ENCODE measurements at places on chromosomes 2 and 18.

DNA sequence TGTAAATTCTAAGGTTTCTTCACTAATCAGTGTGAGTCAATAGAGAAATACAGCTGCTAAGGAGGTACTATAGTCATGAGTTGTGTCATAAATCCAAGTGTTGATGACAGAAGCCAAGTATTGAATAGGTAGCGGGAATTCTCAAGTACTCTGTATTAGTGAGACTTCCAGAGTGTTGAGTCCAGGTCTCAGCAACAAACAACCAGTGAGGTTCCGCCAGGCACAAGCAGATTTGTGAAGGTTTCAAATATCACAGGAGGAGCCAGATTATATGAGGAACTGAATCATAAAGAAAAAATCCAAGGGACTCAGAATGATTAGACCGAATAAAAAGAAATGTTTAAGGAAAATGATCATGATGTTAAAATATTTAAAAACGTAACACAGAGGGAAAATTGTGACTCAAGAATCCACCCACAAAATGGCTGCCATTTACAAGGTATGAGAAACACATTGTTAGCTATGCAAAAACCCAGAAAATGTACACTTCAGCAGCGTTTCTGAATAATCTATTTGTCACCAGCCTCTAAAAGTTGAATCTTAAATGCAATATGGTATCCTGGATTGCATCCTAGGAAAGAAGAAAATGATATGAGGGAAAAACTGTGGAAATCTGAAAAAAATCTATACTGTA, 27.3 kb upstream of the EVA1A start:
- no peak for DNase-seq

DNA sequence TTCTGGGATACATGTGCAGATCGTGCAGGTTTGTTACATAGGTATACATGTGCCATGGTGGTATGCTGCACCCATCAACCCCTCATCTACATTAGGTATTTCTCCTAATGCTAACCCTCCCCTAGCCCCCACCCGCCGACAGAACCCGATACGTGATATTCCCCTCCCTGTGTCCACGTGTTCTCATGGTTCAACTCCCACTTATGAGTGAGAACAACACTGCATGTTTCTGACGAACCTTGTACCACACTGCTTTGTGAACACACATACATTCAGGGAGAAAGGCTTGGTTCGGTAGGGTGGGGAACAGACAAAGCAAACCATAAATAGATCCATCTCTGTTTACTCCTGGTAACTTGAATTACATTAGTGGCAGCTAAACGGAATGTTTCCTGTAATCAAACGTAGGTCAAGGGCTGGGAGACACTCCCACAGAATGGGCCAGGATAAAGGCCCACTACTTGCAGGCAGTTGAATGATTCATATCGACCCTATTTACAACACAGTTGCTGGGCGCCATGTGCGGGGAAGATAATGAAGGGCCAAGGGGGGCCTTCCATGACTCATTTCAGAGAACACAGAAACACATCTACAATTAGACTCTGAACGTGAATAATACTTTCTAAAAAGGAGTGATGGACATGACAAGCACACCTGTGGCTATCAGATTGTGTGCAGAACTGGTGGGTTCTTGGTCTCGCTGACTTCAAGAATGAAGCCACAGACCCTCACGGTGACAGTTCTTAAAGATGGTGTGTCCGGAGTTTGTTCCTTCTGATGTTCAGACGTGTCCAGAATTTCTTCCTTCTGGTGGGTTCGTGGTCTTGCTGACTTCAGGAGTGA, 56.8 kb upstream of the KIDINS220 start:
- no peak for DNase-seq

- no peak for DNase-seq
Observed at GRCh38 chr18:76464281-76465259, 30.5 kb downstream of the ZNF516 start.

DNA sequence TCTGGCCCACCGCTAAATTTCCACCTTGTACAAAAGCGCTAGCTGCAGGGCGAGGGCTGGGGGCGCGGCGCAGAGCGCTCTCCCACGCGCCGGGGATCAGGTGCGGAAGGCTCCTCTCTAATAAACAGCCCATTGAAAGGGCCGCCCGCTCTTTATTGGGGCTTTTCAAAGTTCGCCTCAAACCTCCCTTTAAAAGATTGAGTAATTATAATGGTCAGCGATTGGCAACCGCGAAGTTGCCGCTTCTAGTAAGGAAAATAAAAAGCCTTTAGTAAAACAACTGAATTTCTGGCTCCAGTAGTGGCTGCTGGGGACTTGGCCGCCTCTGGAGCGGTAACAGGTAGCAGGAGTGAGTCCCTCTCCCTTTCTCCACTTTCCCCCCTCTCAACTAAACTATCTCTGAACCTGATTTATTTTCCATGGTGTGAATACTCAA, 755 bp downstream of the NEUROD1 start:
- DNase-seq, result no peak

GRCh38 chr2:169573974-169574299, 272 bp upstream of the FASTKD1 start:
- DNase-seq, result no peak

DNA sequence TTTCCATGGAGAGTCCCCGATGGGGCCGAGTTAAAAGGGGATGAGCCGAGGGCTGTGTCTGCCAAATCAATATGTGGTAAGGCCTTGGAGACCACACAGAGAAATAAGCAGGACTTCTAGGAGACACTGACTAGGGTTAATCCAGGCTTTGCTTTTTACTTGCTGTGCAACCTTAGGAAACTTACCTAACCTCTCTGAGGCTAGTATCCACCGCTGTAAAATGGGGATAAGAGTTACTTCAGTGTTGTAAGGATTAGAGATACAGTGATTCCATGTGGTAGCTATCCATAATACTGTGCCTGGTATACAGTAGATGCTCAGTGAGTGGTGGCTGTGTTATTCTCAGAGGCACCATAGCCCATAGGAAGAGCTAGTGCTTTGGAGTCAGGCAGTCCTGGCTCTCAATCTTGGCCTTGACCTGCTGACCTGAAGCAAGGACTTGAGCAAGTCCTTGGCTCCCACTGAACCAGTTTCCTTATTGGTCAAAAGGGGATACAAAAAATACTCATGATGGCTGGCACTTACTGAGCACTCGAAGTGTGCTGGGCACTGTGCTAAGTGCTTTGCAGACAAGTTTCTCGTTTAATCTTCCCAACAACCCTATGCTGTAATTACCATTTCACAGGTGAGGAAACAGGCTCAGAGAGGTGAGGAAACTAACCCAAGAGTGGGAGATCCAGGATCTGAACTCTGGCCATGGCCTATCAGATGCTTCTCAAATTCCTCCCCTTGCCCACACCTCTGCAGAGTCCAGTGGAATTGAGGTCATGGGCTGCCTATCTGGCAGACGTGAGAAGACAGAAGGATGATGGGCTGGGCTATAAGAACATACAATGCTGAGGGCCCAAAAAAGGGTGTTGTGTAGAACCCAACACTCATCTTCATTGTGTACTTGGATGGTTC, 12.0 kb upstream of the DES start:
- no peak for DNase-seq

DNA sequence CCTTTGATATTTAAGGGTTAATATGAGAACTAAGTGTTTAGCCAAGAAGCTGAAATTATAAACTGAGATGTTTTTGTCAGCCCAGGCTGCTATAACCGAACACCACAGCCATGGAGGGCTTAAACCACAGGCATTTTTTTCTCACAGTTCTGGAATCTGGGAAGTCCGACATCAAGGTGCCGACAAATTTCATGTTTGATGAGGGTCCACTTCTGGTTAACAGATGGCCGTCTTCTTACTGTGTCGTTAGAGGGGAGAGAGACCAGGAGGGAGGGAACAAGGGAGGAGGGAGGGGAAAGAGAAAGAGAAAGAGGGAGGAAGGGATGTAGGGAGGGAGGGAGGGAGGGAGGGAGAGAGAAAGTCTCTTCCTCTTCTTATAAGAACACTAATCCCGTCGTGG, 6.5 kb upstream of the CNDP2 start:
- no peak for DNase-seq

DNA sequence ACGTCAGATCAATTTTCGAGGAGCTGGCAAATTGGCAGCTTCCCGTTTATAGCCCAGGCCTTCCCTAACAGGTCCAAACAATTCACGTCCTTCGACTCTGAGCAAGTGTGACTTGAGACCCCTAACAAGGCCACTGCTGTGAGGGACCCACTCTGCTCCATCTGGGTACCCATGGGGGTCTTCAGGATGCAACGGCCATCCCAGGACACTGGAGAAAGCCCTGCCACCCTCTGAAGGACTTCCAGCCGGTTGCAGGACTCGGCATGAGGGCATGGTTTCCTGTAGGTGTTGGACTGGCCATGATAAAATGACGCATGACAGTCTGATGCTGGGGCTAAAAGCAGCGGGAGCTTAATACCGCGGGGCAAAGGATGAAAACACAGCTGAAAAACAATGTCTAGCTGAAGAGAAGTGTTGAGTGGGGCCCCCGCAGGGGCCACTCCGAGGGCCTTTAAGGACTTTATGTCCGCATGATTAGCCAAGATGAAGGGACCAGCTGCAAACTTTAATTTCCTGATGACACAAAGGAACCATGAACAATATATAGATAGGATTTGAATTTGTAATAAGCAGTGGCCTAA, 113.3 kb upstream of the ZNF521 start:
- DNase-seq, result no peak

DNA sequence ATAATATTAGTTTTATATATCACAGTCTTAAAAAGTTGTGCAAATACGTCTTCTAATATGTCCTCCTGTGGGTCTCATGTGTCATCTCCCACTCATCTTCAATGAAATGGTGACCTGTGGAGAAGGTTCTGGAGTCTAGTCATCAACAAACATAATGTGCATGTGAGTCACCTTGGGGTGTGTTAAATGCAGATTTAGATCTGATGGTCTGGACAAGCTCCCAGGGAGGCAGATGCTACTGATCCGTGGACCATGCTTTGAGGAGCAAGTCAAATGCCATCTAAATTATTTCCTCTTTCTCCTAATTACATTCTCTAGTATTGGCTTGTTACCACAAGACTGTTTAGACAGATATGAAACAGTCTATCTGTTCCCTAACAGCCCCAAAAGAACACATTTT, 210.9 kb downstream of the CD226 start:
- no peak for DNase-seq

DNA sequence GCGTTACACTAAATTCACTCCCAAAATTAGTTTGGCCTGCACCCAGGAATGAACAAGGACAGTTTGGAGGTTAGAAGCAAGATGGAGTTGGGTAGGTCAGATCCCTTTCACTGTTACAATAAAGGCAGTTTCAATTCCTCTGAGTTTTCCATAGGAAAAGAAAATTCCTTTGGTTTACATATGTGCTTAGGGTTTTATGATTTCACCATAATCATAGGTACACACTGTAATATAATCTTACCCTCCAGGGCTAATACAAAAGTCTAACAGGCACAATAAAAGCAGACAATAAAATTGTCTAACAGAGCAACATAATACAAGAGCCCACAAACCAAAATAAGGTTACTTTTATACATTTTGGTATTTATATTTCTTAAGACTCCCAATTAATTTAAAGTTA, 391.5 kb upstream of the KCNJ3 start:
- DNase-seq, result no peak

GRCh38 chr18:45664824-45665763, 49.8 kb downstream of the SLC14A2 start:
- DNase-seq, result peak; percentile 64

DNA sequence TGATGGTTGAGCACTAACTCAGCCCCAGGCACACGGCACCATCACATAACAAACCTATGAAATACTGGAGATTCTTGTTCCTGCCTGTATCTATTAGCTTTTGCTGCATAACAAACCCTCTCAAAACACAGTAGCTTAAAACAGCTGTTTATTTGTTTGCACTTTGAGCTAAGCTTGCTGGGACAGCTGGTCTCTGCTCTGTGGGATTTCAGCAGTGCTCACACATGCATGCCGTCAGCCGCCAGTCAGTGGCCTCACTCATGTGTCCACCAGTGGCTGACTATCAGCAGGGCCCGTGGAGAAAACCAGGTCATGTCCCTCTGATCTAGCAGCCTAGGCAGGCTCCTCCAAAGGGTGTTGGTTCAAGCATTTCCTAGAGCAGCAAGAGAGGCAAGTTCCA, 52.8 kb upstream of the RAB12 start:
- DNase-seq, result no peak

- DNase-seq, result no peak
Observed at GRCh38 chr2:36318547-36318946, 37.0 kb upstream of the CRIM1 start.

GRCh38 chr18:22451796-22452195, 34.1 kb upstream of the CTAGE1 start:
- no peak for DNase-seq

- peak; percentile 42 for DNase-seq
Observed at GRCh38 chr18:31497836-31498573, at the start of gene DSG2. Gene DSG2, plus strand, starts transcription at chr18:31498177. Its CDS starts 75 bp downstream, at chr18:31498252.

DNA sequence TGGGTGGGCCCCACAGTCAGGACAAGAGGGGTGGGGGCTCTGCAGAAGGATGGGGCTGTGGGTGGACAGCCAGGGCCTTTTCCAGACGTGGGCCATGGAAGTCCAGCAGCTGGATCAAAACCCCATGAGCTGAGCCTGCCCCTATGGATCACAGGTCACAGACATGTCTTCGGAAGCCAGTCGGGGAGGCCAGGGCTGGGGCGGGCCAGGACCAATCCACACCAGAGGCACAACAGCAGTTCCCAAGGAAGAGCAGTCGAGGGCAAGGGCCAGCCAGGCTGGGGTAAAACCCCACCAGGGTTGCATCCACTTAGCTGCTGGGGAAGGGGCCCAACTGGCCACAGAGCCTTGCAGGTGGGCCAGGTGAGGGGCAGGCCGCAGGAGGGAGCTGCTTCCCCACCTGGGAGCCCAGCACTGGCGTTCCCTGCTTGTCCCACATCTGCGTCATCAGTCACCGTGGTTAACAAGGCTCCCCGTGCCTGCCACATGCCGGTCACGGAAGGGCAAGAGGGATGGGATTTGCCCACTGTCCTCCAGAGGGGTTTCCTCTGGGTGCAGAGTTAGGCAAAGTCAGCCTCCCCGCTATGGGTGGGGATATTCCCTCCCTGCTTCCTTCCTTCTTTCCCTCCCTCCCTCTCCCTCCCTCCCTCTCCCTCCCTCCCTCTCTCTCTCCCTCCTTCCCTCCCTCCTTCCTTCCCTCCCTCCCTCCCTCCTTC, 46.4 kb upstream of the ODC1 start:
- no peak for DNase-seq

GRCh38 chr2:190327867-190328572, 8.4 kb upstream of the HIBCH start:
- no peak for DNase-seq

DNA sequence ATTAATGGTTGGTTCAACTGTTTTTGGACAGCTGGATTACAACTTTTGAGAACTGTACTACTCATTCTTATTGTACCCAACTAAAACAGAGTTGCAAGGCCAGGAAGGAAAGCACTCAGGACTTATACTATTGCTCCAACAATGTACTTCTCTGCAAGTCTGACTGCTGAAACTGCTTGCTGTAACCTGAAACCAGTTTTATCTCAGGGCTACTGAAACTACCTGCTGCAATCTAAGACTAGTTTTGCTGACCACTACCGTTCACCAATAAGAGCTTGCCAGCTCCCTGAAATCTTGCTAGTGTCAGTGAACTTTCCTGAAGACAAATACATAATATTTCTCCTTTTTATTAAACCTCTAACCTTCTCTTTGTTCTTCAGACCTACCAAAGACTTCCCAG, 157.3 kb downstream of the CDCA7 start:
- no peak for DNase-seq

Measured in activated naive CD8-positive, alpha-beta T cell treated with anti-CD3 and anti-CD28 coated beads for 36 hours (primary cell).